ENCODE measurements at places on chromosomes 3 and 15. TPM values are rescaled to one million over a fixed set of nuclear protein-coding genes. Genes with fewer than 3 reads are reported as not detected.
A peak's percentile ranks its signal among the peaks of the same experiment; 100 is the strongest.

DNA sequence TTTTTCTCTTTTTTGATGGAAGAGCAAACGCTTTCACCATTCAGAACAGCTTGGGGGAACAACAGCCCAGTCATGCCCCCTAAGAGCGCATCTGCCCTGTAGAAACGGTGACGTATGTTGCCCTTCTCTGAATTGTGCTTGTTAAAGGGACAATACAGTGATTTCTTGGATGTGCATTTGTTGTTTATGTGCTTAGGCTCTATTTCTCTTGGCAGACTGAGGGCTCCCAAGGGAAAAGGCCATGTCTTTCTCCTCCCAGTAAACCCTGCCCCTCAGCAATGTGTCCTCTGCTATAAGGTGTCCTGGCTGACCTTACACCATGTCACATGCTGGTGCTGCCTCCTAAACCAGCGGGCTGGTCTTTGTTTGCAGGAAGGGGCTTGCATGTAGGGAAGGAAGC, 346.1 kb downstream of the EPHB1 start:
- no peaks in the 10 kb centered on the region for H3K36me3 ChIP-seq
- no peaks in the 10 kb centered on the region for H3K27me3 ChIP-seq
- no peak overlapping the region for H3K4me3 ChIP-seq
- no peaks in the 10 kb centered on the region for H3K4me1 ChIP-seq
- no peak overlapping the region for H3K27ac ChIP-seq

DNA sequence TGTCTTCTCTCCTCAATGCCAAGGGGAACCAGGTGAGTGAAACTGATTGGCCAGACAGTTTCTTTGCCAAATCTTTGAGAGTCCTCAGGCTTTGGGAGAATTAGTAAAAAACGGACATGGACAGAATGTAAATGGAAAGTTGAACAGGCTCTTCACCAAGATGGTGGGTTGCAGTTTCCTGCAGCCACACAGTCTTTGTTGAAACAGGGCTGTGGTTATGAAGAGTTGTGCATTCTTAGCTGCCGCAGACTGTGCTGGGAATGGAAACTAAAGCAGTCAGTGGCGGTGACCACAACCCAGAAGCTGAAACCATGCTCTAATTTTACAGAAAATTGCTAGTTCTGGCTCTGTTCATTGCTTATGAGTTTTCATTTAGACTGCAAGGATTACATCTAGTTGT, 42.1 kb upstream of the TASOR start:
- no peak for DNase-seq
- H3K4me1 ChIP-seq = no peaks in the 10 kb centered on the region
- no peak overlapping the region for H3K4me3 ChIP-seq
- H3K27me3 ChIP-seq = no peaks in the 10 kb centered on the region
- H3K36me3 ChIP-seq = no peaks in the 10 kb centered on the region
- H3K27ac ChIP-seq = no peak overlapping the region

GRCh38 chr3:47421741-47422649, 41.2 kb downstream of the PTPN23 start:
- peak; percentile 22 for DNase-seq
- H3K27me3 ChIP-seq = no peaks in the 10 kb centered on the region
- H3K27ac ChIP-seq = no peak overlapping the region
- no peak overlapping the region for H3K4me3 ChIP-seq

DNA sequence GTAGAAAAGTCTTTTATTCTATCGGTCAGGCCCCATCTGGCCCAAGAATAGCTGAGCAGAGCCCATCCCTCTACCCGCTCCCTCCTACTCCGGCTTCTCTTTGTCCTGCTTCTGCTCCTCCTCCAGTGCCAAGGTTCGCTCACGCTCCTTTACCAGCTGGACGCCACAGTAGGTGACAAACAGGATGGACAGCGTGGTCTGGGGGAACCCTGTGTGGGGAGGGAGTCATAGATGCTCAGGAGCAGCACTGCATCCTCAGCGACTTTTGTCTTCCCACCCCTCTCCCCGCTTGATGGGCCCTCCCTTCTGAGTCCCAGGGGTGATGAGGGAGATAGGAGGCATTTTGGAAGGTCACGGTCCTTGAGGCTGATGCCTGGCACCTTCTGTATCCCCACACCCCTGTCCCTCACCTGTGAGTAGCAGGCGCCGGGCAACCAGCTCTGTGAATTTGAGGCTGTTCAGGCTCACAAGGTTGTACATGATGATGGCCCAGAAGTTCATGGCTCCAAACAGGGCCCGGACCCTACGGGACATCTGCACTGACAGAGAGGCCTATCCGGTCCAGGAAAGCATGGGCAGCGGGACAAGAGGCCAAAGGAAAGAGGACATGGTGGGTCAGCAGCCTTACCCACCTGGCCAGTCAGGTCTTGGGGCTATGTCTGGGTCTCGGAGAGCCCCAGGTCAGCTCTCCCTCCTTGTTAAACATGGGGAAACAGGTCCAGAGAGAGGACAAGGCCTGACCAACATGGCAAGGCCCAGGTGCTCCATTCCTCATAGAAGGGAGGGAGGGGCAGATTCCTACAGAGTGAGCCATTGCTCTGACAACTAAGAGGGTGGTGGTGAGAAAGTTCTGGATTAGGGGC, 7.6 kb downstream of the KLHL40 start:
- peaks cover 16% of the 10 kb centered on the region for H3K27me3 ChIP-seq
- H3K4me3 ChIP-seq = no peak overlapping the region
- no peak overlapping the region for H3K27ac ChIP-seq
- H3K36me3 ChIP-seq = no peaks in the 10 kb centered on the region
- DNase-seq = no peak

GRCh38 chr3:140365872-140366697, 311.8 kb upstream of the TRIM42 start:
- no peak overlapping the region for H3K4me3 ChIP-seq
- H3K27ac ChIP-seq = no peak overlapping the region
- no peaks in the 10 kb centered on the region for H3K36me3 ChIP-seq
- DNase-seq = no peak
- H3K4me1 ChIP-seq = no peaks in the 10 kb centered on the region

- no peak for DNase-seq
- H3K4me1 ChIP-seq = peaks cover 2% of the 10 kb centered on the region
- H3K4me3 ChIP-seq = no peak overlapping the region
Measured at GRCh38 chr3:89571707-89572106, 464.3 kb downstream of the EPHA3 start.

Gene PLAAT1
- 0.18 TPM for polyA plus RNA-seq

Gene CCDC14
- polyA plus RNA-seq = 29.4 TPM

- no peak for DNase-seq
- peaks cover 3% of the 10 kb centered on the region for H3K27me3 ChIP-seq
- no peaks in the 10 kb centered on the region for H3K4me1 ChIP-seq
Measured at GRCh38 chr15:33754242-33754641, 214.1 kb upstream of the CHRM5 start.

Gene CSTA
- 0.61 TPM for polyA plus RNA-seq

Gene CYP11A1
- 0.05 TPM for polyA plus RNA-seq

- no peak for DNase-seq
- no peaks in the 10 kb centered on the region for H3K27me3 ChIP-seq
- no peak overlapping the region for H3K27ac ChIP-seq
Measured at GRCh38 chr3:55601366-55602080, 114.4 kb upstream of the WNT5A start.

DNA sequence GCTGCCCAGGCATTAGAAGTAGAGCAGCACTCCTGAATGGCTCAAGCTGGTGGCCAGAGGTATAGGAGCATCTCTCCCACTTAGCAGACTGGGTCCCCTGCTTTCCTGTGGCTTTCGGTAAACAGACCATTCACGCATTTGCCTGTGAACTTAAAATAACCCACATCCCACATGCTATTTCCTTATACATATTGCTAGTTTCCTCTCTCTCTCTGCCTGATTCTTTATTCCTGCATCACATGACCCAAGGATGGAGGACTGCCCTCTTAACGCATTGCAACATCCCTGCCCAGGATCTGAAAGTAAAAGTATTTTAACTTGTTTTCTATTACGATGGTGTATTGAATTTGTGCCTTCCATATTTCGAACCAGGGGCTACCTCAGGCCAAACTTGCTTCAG, 43.4 kb upstream of the NLGN1 start:
- no peak overlapping the region for H3K4me3 ChIP-seq
- no peaks in the 10 kb centered on the region for H3K27me3 ChIP-seq
- no peaks in the 10 kb centered on the region for H3K4me1 ChIP-seq

DNA sequence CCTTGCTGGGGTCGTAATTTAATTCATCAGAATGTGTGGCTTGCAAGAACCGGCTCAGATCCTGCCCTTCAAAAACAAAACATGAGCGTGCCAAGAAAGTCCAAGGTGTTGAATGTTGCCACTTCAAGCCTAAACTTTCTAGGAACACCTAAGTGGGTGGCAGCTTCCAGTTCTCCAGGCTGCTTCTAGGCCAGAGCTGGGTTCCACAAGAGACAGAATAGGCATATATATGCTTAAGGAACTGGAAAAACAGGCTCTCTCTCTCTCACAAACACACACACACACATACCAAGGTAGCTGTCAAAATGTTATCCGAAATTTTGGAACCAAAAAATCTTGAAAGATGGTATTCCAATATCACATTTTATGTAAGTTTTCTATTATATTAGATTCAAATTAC, 890 bp upstream of the ADIPOQ start:
- no peak for DNase-seq
- no peak overlapping the region for H3K4me3 ChIP-seq
- no peaks in the 10 kb centered on the region for H3K36me3 ChIP-seq
- no peak overlapping the region for H3K27ac ChIP-seq
- peaks cover 4% of the 10 kb centered on the region for H3K27me3 ChIP-seq

DNA sequence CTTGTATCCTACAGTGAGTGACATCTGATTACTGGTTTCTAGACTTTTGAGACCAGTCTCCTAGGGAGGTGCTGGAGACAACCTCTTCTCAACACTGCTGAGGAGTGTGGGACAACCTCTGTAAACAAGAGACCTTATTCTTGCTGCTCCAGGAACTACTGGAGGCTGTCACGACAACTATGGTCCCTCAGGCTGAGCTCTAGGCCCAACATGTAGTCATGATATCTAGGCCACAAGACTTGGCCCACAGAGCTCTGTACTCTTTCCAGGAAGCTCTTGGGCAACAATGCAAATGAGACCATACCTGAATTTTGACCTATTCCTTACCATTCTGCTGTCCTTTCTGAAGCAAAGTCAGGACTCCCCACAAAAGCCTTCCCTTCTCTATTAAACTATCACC, 24.3 kb upstream of the HEG1 start:
- no peak overlapping the region for H3K4me3 ChIP-seq
- no peak overlapping the region for H3K27ac ChIP-seq
- H3K36me3 ChIP-seq = no peaks in the 10 kb centered on the region
- H3K4me1 ChIP-seq = peaks cover 13% of the 10 kb centered on the region

Gene SUCNR1
- polyA plus RNA-seq = 0.07 TPM

- H3K36me3 ChIP-seq = no peaks in the 10 kb centered on the region
- peaks cover 38% of the 10 kb centered on the region for H3K4me1 ChIP-seq
- no peak overlapping the region for H3K4me3 ChIP-seq
- no peaks in the 10 kb centered on the region for H3K27me3 ChIP-seq
- peak overlapping the region; percentile 73 for H3K27ac ChIP-seq
- peak; percentile 93 for DNase-seq
Measured at GRCh38 chr3:64343689-64344430, 118.6 kb upstream of the PRICKLE2 start.

DNA sequence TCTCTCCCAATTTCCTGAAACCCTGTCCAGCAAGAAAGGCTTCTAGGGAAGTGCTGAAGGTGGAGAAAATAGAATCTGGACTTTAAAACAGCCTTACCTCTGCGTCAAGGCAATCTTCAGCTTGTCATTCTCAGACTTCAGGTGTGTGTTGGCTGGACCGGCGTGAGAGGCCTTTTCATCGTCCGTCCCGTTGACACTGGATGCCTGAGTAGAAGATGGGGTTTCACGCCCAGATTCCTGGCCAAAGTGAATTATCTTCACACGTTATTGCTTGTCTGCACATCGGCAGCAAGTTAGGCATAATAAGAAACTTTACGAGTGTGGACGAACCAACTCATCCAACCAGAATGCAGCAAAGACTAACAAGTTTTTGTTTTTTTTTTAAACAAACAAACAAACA, 49.5 kb downstream of the WHAMM start:
- no peaks in the 10 kb centered on the region for H3K27me3 ChIP-seq
- no peak overlapping the region for H3K27ac ChIP-seq
- no peaks in the 10 kb centered on the region for H3K36me3 ChIP-seq

Gene LMAN1L
- not detected for polyA plus RNA-seq

DNA sequence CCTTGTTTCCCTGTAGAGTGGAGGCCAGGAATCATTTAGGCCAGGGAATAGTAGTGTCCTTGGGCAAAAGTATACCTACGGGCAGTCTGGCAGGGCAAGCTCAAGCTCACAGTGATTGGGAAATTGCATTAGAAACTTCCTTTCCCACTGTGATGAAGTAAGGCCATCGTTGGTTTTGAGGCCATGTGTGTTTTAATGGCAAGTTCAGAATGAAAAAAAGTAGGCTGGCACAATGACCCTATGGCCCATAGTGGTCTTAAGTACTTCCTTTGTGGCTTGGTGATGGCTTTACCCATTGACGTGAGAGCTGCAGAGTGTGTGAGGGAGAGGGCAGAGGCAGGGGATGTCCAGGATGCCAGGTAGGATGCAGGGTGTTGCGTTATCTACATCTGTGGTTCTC, 28.8 kb downstream of the LIMD1 start:
- no peaks in the 10 kb centered on the region for H3K27me3 ChIP-seq
- H3K27ac ChIP-seq = no peak overlapping the region
- H3K36me3 ChIP-seq = peaks cover 5% of the 10 kb centered on the region
- H3K4me1 ChIP-seq = peaks cover 5% of the 10 kb centered on the region
- H3K4me3 ChIP-seq = no peak overlapping the region

DNA sequence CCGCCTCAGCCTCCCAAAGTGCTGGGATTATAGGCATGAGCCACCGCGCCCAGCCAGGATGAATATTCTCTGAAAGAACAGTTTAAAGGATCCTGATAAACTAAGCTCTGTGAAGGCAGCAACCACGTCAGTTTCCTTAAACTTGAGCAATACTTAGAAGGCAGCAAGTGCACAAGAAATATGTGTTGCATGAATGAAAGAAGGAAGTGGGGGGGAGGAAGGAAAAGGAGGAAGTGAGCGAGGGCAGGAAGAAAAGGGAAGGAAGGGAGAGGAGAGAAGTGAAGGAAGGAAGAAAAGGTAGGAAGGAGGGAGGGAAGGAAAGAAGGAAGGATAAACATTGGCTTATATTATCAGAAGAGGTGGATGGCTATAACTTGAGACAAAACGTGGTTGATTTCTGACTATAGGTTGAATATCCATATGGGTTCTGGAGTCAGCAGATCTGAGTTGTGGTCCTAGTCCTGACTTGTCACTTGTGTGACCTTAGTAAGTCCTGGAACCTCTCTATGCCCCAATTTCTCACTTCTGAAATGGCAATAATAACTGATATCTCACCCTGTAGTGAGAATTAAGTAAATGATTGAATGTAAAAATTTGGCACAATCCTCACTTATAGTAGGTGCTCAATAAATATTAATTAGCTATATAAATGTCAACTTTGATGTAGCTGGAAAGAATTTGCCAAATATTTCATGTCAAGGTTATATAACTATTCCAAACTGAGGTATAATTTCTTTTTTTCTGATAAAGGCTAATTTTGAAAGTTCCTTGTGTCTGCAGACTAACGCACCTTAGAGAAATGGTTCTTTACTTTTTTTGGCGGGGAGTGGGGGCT, 12.0 kb upstream of the SEMA4B start:
- H3K27me3 ChIP-seq = no peaks in the 10 kb centered on the region
- peaks cover 13% of the 10 kb centered on the region for H3K4me1 ChIP-seq
- no peak for DNase-seq
- no peaks in the 10 kb centered on the region for H3K36me3 ChIP-seq
- H3K4me3 ChIP-seq = no peak overlapping the region
